ENCODE measurements at places on chromosomes 11 and 22.
A peak's percentile ranks its signal among the peaks of the same experiment; 100 is the strongest.

DNA sequence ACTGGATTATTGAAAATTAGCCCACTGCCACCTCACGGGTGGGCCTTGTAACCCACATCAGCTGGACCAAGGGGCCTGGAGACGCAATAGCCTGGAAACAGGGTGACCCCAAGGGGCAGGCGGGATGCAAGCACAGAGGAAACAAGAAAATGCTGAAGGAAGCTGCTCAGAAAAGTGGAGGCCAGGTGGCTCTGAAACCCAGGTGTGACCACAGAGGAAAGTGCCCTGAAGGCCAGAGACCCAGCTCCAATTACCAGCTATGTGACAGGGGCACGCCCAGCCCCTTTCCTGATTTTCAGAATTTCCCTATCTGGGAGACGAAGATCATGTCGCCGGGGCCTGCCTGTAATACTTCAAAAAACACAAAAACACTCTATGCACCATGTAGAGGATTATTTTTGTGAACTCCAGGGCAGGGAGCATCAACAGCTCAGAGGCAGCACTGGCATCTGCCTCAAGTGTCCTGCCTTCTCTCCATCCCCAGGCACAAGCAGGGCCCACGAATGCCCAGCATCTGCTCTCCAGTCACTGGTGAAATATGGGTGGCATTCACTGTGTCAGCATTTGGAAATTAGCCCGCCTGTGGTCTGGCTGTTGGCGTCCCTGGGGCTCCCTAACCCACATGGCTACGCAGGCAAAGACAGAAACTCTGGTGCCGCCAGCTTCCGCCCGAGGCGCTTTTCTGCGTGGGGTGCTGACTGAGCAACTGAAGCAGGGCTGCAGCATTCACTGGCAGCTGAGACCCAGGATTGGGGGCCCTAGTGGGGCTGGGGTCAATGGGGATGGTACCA lies 6.3 kb downstream of the KCNJ1 start:
- peak; percentile 73 for DNase-seq

- DNase-seq: no peak
Measured at GRCh38 chr22:45869340-45869847, 107.6 kb downstream of the WNT7B start.

DNA sequence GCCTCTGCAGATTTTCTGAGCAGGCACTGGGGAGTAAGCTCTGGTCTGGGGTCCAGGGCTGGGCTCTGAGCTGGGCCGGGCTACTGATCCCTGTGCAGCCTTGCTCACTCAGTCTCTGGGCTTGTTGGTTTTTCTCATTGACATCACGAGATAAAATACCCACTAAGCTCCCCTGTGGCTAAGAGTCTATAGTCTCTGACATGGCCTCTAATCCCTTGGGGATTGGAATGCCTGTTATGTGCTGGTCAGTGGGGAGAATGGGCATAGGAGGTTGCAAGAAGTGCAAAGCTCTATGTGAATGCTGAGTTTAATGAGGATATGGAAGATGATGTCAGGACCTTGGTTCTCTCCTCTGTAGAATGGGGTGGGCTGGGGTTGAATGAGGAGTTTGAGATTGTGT lies 23.3 kb downstream of the ELF5 start:
- no peak for DNase-seq

- DNase-seq: no peak
Measured at GRCh38 chr11:76253416-76253815, 47.1 kb upstream of the WNT11 start.

- no peak for DNase-seq
Measured at GRCh38 chr11:679271-680207, 15.5 kb downstream of the DEAF1 start.

Data from LHCN-M2 (cell line).